NCI-H1417 (cell line): ENCODE measurements at places on chromosomes 5 and 9.

GRCh38 chr5:133735346-133735745 lies 123.0 kb upstream of the FSTL4 start:
- no peak for DNase-seq

DNA sequence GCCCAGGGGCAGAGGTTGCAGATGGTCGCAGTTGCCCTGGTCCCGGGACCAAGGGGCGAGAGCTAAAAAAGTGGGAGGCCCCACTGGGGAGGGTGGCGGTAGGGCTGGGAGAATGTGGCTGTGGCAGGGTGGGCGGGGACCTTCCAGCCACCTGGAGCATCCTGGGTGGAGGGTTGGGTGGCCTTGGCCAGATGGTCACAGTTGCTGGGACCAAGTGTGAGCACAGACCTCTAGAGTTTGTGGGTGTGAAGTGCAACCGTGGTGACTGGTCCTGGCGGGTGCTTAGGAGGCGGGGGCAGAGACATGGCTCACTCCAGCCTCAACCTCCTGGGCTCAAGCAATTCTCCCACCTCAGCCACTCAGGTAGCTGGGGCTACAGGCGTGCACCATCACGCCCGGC lies 5.7 kb upstream of the TRAF2 start:
- DNase-seq: no peak

DNA sequence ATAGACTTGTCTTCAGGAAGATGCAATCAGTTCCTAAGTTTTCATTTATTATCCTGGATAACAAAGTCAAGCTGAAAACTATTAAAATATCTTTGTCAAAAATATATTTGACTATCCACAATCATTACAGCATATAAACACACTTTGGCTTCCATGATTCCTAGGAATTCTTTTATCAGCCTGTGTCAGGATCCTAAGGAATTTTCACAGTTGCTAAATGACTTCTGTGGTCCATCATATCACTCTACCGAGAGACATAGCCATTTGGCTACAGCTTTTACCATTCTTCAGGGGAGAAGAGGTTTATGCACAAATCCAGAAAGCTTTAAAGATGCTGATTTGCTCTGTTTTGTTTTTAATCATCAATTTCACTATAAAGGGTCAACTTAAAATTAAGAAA lies 128.3 kb downstream of the MLLT3 start:
- DNase-seq: no peak

- no peak for DNase-seq
Observed at GRCh38 chr9:38117651-38118050, 48.6 kb upstream of the SHB start.

DNA sequence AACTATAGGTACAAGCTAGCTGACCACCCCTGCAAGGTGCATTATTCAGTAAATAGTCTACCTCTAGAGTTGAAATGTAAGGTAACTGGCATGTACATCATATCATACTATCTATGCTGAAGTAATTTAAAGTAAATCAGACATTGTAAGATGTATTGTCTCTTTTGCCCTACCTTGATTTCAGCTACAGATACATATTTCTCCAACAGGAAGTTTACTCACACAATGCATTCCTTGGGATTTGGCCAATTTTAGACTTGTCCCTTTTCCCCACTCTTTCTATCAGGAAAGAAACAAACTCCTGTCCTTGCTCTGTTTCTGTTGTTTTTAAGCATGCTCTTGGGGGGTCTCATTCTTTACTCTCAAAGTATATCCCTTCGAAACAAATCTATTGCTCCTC lies 58.5 kb upstream of the TSLP start:
- DNase-seq: no peak

DNA sequence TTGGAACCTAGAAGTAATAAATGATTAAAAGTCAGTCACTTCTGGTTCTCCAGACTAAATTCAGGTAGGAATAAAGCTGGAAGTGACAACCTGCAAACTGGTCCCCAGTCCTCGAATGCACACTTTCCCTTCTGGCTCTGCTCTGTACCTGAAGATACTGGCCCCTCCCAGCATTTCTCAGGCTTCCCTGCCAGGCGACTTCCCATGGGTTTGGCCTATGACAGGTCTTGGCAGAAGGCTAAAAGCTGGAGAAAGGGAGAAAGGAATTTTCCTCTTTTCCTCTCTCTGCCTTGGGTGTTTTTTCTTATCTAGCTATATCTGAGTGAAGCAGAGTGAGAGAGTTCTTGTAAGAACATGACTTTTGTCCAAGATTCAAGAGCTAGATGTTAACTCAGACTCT lies 1005.7 kb downstream of the DTWD2 start:
- DNase-seq: no peak

DNA sequence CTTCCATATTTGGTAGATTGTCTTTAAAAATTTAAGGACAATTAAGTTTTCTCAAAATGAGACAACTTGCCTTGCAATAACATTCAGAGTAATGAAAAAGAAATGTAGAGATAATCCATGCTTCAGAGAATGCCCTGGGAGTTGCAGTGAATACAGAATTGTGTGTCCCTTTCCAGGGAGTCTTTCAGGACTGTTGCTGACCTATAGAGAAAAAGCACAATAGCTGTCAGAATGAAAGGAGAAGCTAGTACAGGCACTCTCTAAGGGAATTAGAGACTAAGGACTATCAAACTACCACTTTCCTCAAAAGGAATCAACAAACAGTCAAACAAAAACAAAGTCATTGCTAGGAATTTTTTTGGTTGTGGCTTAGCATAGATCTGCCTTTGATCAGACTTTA lies 93.0 kb downstream of the CCDC192 start:
- DNase-seq: no peak

- DNase-seq: no peak
Observed at GRCh38 chr9:98995971-98996504, 52.3 kb downstream of the COL15A1 start.
